ENCODE measurements at places on chromosomes 5 and 9. TPM values are rescaled to one million over a fixed set of nuclear protein-coding genes. Genes with fewer than 3 reads are reported as not detected.

DNA sequence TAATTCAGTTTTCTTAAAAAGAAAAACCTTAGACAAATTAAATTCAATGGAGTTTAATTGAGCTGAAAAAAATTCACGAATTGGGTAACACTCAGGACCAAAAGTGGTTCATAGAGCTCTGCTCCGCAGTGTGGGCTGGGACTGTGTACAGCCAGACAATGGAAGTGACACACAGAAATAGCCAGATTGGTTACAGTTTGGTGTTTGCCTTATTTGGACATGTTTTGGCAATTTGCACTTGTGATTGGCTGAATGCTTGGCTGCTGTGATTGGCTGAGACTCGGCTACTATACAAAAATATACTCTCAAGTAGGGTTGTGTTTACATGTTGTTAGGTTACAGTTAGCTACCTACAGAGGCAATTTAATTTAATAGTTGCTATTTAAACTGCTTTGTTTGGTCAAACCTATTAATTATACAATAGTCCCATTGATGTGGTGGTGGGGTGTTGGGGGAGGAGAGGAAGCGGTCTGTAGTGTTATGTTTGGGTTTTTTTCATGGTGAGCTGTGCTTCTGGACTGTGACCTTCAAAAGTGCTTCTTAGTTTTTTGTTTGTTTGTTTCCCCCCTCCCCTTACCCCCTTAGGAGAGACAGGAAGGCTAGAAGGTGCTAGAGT lies 95.2 kb downstream of the CNTLN start:
- DNase-seq = no peak

The TEK gene
- 17.8 TPM for total RNA-seq

The GPR21 gene
- total RNA-seq = not detected

GRCh38 chr9:135217836-135218235 lies 130.4 kb downstream of the OLFM1 start:
- no peak for DNase-seq

DNA sequence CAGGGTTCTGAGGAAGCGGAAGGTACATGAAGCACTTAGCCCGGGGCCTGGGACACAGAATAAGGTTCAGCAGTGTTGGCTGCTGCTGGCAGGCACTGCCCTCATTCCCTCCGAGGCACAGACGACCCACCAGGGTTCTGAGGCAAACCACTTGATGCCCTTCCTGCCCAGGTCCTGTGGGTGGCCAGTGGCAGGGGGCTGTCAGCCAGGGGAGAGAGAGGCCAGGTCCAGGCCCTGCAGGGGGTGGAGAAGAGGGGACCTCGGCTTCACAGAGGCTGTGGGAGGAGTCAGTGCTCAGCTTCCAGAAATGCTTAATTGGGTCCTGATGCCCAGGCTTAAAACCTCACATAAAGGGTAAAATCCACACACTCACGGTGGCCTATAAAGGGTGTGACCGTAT lies 4.4 kb upstream of the ZDHHC12 start:
- DNase-seq = no peak

The RNF180 gene
- 27.9 TPM for total RNA-seq

The EDIL3 gene
- 6.8 TPM for total RNA-seq

DNA sequence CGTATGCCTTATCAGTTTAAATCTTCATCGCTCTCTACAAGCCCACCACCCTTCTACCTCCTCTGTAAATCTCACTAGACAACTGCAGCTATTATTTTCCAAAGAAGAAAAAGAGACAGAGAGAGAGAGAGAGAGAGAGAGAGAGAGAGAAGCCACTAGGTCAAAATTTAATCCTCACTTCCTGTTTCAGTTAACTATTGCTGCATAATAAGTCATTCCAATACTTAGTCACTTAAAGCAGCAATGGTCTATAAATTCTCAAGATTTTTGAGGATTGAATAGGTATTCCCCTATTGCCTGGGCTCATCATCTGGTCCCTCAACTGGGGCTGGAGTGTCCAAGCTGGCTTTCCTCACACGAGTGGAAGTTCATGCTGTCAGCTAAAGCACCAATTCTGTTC lies 68.8 kb downstream of the ITGA1 start:
- DNase-seq = no peak

- DNase-seq = no peak
These were observed 79.8 kb downstream of the MUSK start for GRCh38 chr9:110748251-110748893.

The NRARP gene
- total RNA-seq = 14.5 TPM

The MTREX gene
- total RNA-seq = 62.5 TPM

GRCh38 chr5:75152860-75153259 lies 83.8 kb downstream of the ANKRD31 start:
- DNase-seq = no peak

DNA sequence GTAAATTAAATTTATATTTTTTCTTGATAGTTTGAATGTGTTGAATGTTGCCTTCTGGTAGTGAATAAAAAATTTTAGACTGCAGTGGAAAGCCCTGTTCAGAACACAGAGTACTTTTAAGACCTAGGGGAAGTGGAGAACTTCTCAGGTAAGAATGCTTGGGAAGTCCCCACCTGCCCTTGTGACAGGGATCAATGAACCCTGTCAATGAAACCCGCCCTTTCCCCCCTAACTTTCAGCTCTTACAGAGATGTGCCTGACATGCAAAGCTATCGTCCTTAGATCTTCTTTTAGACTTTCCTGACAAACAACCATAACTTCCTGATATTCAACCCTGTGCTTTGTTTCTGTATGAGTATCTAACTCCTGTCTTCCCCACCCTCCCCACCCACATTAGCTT lies 562.7 kb downstream of the TLE4 start:
- no peak for DNase-seq

GRCh38 chr5:128736553-128736952 lies 198.5 kb upstream of the FBN2 start:
- DNase-seq = no peak

GRCh38 chr5:151158287-151158661 lies 695 bp upstream of the ANXA6 start:
- DNase-seq = no peak

The HTR1A gene
- total RNA-seq = not detected

DNA sequence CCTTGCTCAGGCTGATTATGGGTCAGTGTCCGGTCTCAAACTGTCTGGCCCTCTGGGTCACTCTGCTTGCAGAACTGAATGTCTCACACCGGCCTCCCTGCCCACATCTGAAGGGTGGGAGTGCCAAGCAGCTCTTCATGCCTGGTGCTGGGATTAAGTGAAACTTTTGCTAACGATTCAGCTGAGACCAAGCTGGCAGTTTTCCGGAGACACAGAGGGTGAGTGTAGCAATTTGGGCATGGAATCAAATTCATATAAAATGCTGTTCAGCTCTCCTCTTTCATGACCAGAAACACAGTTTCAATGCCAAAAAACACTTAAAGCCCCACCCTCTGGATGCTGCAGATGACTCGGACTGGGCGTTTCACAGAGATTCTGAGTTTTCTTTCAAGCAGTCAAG lies 207.5 kb downstream of the NXNL2 start:
- DNase-seq = peak; percentile 62

The IFNW1 gene
- total RNA-seq = not detected

The CA9 gene
- 1.0 TPM for total RNA-seq

GRCh38 chr9:108994695-108995094 lies 18.6 kb downstream of the CTNNAL1 start:
- DNase-seq = peak; percentile 47

The PCDHGA11 gene
- 3.4 TPM for total RNA-seq

The DEPDC1B gene
- not detected for total RNA-seq

- no peak for DNase-seq
These were observed 528.8 kb upstream of the PTGER4 start for GRCh38 chr5:40150896-40151295.

The ESM1 gene
- total RNA-seq = 0.20 TPM

GRCh38 chr9:35657546-35658136 lies at the start of gene RMRP:
Gene RMRP, minus strand, starts transcription at chr9:35658019.
- peak; percentile 98 for DNase-seq
